ENCODE measurements at places on chromosomes 1 and 21.

- no peak for DNase-seq
Measured at GRCh38 chr1:156584813-156585212, 5.3 kb downstream of the TTC24 start.

DNA sequence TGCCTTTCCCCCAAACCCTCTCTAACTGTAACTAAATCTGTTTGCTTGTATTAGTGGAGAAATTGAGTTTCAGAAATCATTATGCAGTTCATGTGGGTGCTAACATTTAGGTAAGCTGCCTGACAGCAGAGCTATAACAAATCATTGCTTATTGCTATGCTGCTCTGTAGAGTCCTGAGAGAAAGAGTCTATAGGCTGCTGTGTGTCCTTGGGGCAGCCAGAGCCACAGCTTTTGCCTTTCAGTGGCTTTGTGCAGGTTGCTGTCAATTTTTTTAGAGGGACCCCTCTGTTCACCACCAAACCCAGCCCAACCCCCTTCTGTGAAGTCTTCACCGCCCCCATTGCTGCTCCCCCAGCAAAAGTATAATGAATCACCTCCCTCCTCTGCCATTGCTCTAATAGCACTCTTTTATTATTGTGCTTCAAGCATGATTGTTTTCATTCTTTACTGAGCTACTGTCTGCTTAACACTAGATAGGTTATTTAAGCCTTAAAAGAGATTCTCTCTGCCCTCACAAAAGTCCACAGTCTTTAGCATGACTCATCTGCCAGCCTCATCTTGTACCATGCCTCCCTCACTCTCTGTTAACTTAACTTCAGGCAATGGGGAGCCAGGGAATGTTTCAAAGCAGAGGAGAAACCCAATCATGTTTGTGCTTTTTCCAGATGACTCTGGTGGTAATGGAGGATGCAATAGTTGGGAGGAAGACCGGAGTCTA is 38.6 kb downstream of the DIRAS3 start:
- DNase-seq, result no peak

- DNase-seq, result no peak
Measured at GRCh38 chr1:62159940-62160348, 34.7 kb upstream of the L1TD1 start.

GRCh38 chr1:207965392-207966387 is 54.8 kb upstream of the CD34 start:
- DNase-seq, result no peak

GRCh38 chr1:90823686-90824085 is 106.6 kb upstream of the BARHL2 start:
- DNase-seq, result no peak

DNA sequence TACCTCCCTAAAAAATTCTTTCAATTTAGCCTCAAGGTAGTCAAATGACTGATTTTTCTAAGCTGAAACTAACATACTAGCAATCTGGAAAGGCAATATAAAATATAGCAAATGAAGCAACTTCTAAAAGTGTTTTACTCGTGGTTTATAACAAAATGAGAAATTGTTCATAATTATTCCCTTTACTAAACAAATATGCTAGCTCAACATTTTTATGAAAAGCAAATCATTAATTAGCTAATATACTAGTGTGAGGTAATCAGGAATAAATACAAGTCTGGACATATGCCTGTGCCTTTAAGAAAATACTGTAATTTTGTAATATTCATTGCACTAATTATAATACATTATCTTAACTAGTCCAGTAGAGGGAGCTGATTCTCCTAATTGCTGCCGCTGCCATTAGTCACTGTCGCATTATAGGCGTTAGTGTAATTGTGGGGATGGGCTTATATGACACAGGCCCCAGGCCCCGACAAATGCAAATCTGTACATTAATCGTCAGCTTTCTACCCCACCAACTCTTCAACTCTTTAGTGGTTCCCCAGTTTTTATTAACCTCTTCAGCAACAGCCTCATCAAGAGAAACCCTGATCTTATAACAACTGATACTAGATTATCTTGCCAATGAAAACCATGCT is 160.9 kb downstream of the GABPA start:
- DNase-seq, result no peak

- no peak for DNase-seq
Measured at GRCh38 chr1:228171221-228171891, 5.8 kb downstream of the IBA57 start.

DNA sequence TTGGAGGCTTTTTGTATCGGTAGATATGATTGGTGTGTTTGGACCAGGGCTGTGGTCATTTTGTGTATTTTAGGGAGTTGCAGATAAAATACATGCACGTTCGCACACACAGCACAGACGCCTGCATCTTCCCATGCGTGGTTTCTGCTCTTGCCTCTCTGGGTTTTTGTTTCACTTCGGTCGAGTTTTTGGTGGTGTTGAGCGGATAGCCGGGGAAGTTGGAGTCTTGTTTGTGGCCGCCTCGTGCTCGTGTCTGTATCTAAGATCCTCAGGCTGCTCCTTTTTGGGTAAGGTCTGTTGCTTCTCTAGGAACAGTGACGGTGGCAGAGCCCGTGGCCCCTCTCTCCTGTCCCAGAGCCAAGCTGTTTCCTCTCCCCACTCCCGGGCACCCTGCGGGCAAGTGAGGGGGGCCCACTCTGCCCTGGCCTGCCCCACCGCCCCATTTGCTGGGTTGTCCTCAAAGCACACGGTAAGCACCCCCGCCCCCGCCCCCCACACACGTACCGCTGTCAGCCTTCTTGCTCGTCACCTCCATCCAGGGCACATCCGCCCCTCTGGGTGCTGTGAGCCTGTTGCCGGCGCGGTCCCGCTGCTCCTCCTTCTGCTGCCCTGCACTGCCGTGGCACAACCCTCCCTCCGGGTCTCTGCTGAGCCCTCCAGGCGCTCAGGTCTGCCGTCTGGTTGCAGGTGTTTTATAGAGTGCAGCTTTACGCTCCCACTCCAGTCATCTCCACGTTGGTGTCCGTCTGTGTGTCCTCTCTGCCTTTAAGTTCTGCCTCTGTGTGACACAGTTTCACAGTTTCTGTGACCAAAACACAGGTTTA is 51.9 kb downstream of the AGPAT3 start:
- no peak for DNase-seq

DNA sequence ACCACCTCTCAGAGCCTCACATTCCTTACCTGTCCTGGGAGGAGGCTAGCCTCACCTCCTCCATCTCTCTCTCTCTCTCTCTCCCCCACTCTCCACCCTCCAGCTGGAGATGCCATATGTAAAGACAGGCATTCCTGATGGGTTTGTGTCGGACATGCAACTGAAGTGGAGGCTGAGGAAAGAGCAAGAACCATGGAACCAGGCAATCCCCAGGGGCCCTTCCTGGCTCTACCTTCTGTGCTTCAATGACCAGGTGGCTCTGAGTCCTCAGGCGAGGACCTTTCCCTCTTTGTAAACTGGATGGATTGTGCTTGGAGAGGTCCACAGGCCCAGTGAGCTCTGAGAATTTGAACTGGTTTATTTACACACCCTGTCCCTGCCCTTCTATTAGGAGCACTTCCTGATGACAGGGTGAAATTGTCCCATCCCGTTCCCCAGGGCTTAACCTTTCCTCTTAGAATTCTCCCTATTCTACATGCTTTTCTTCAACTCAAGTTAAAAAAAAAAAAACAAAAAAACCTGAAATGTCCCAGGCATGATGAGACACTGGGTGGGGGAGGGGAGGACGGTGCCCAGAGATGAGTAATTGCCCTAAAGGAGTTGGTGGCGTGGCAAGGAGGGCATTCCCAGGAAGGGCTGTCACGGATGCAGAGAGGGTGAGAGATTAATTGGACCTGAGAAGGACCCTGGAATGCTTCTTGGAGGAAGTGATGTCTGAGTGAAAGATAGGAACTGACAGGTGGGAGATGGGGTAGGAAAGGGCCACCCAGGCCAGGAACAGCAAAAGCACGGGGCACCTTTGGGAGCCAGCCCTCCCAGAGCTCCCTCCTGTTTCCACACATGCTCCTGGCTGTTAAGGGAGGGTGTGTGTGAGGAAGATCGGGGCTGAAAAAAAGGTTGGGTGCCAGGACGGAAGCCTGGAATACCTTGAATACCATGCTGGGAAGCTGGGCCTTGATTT is 50.2 kb upstream of the WASF2 start:
- DNase-seq, result no peak

DNA sequence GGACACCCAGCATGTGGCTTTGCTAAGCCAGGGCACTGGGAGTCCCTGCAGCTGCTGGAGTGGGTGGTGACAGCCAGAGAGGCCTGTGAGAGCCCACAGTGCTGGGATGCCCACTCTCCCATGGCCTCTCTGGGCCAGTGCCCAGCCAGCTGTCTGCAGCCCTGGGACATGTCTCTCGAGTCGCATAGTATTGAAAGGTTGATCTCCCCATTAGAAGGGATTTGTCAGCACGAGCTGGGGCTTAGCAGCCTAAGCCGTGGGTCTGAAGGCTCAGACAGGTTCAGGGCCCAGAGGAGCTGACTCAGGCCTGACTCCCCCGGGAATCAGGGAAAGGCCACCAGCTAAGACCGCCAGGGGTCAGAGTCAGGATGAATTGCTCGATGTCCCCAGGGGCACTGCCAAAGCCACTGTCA is 53.5 kb downstream of the FOXD2 start:
- DNase-seq, result no peak

DNA sequence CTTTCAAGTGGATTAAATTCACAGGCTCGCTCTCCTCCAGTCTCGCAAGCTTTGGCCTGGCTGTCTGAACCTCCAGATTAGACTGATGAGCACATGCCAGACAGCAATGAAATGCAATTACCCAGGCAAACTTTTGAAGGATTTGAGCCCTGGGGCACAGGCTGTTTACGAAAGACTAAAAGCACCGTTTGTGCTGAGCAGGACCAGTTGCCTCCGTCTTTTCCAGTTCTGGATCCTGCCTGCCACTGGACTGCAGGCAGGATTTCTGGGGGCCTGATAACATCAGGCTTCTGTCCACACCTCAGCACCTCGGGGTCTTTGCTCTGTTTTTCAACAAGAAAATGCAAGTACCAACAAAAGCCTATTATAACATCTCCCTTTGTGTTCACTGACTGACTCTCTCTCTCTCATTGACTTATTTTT is 145.7 kb downstream of the CLIC6 start:
- DNase-seq, result no peak

GRCh38 chr1:157025856-157026255 is 19.7 kb downstream of the ARHGEF11 start:
- no peak for DNase-seq

DNA sequence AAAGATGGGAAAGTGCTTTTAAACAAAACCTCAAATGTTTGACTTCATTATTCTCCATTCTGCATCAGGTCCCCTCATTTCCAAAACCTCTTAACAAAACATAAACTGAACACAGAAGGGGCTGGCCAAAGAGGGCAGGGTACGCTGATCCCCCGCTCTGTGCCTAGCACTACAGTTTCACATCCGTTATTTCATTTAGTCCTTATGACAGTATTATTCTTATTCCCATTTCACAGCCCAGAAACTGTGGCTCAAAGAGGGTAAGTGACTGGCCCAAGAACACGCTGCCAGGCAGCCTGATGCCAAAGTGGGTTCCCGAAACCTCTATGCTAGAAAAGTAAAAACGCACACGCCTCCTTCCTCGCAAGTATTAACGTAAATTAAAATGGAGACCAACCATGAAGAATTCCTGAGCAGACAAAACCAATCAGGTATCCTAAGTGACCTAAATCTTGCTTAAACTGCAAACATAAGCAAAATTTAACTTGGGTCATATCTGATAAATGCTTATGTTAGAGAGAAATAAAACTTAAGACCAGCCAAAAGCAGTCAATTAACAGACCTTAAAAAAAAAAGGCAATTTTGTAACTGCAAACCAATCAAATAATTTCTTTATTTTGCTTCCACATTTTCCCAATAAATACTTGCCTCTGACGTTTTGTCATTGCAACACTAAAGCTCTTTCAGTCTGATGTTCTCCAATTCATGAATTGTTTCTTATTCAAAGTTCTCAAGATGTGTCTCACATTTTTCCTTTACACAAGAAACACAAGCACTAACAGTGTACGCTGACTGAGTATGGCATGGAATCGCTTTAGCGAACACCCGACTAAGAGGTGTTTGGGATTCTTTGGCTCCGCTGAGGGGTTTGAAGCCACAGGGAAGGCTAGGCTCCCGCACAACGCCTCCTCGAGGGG is 653 bp downstream of the CASP9 start:
- DNase-seq, result no peak

DNA sequence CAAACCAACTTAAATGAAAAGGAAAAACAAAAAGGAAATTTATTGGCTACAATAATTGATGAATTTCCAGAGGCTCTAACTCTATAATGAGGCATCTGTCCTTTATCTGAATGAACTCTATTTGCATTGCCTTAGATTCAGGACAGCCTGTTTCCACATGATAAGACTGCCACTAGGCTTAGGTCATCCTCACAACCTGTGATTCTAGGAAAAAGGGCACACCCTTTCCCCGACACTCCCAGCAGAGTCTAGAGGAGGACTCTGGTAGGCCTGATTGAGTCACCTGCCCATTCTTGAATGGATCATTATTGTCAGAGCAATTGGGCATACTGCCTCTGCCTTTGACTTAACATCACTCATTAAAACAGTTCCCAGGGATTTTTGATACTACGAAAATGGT is 262.8 kb downstream of the TPR start:
- no peak for DNase-seq

DNA sequence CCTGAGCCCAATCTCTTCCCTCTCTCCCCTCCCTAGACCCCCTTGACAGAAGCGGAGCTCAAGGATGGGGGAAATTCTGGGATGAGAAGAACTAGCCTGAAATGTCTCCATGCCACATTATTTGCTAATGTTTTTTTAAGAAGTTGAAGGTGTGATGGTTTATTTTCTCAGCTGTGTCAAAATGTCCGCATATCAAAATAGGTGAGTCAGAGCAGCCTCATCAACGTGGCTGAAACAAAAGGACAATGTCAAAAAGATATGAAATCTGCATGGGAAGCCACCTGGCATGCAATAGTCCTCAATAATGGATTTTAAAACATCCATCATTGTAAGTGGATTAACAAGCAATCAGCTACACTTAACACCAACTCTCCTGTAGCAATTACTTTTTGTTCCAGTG is 101.4 kb downstream of the BEND5 start:
- DNase-seq, result no peak

GRCh38 chr1:22039594-22040285 is 12.8 kb upstream of the CDC42 start:
- DNase-seq, result peak; percentile 76

- no peak for DNase-seq
Measured at GRCh38 chr1:158830904-158831507, at the start of gene MNDA. Gene MNDA, plus strand, starts transcription at chr1:158831351. Its CDS starts 10,803 bp downstream, at chr1:158842154.

GRCh38 chr1:199945591-199945990 is 81.9 kb upstream of the NR5A2 start:
- no peak for DNase-seq

- DNase-seq, result no peak
Measured at GRCh38 chr1:51072043-51072439, 30.0 kb upstream of the C1orf185 start.

DNA sequence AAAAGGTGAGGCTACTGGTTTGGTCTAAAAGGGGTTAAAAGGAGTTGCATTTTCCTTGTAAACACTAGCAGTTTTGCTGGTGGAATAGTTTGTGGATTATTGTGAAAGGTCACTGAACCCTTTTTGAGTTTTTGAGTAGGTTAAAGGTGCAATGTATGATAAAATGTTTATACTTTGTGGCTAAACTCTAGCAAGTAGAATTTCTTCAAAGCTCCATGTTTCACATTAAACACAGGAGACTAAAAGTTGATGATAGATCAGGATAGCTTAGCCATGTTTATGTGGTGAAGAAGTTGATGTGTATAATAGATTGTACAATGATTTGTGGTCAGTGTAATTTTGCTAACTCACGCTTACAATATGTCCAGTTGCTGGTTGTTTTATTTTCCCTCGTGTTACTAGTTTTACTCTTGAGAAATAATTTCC is 13.1 kb downstream of the ZNF326 start:
- DNase-seq, result no peak

Measured in activated naive CD4-positive, alpha-beta T cell (primary cell).